Stimulated activated CD8-positive, alpha-beta memory T cell treated with anti-CD3 and anti-CD28 coated beads, Interleukin-7, amount 100 ng/mL, for 4 hours (primary cell): ENCODE measurements at places on chromosomes 6 and 20.

DNA sequence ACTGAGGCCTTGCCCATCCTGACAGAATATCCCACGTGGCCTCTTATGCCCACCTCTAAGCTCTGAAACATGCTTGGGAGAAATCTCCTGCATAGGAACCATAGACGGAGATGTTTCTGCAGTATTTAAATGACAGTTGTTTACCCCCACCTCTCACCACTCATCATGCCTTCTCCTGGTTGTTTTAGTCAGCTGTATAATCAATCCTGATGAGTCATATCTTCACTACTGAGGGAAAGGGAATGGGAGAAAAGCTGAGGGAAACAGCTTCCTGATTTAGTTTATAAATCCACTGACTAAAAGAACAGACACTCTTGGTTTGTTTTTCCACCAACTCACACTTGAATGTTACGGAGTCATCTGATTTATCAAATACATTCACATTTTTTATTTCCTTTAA lies 113.2 kb upstream of the TENT5A start:
- no peak for DNase-seq

GRCh38 chr20:46581391-46581790 lies 30.9 kb upstream of the OCSTAMP start:
- no peak for DNase-seq

- no peak for DNase-seq
Observed at GRCh38 chr6:135033238-135033637, 21.4 kb downstream of the HBS1L start.

- DNase-seq = no peak
Observed at GRCh38 chr6:134204031-134204430, 113.9 kb downstream of the SGK1 start.

GRCh38 chr6:126548300-126548699 lies 208.4 kb downstream of the CENPW start:
- no peak for DNase-seq

- DNase-seq = no peak
Observed at GRCh38 chr6:169342710-169343109, 89.1 kb upstream of the THBS2 start.
